Suppressor macrophage (primary cell): ENCODE measurements at places on chromosomes 7 and 10.

GRCh38 chr10:129963641-129964501 is at the start of gene EBF3:
Gene EBF3 (minus strand): TSS chr10:129964274. CDS start chr10:129963768, 506 bp downstream.
- peak; percentile 66 for DNase-seq

DNA sequence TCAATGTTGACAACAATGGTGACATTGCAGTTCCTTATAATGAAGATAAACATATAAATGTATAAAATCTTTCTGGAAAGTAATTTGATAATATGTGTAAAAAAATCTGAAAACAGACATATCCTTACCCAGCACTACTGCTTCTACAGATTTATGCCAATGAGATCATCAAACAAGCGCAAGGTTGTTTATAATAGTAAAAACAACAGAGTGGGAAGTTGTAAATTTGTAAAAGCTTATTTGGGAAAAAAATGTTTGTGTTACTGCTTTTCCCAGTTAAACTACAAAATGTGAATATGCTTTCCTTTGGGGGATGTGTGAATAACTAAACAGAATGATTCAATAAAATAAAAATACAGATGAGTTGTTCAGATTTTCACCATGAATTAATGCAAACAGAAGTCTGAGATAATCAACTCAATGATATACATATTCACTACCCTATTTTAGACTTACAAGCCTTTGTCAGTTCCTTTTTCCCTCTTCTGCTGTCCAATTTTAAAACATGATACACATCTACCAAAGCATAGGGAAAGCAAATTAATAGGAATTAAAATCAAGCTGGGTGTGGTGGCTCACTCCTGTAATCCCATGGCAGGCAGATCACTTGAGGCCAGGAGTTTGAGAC is 82.1 kb downstream of the USP6NL start:
- peak; percentile 14 for DNase-seq

GRCh38 chr10:125084191-125084613 is 76.2 kb downstream of the CTBP2 start:
- DNase-seq = no peak

GRCh38 chr7:151570366-151570915 is 50.7 kb upstream of the RHEB start:
- no peak for DNase-seq

GRCh38 chr10:58868736-58869435 is 307.6 kb upstream of the PHYHIPL start:
- no peak for DNase-seq

GRCh38 chr7:155154586-155154985 is 84.5 kb downstream of the HTR5A start:
- no peak for DNase-seq

GRCh38 chr10:7329219-7329618 is 81.6 kb downstream of the SFMBT2 start:
- no peak for DNase-seq

DNA sequence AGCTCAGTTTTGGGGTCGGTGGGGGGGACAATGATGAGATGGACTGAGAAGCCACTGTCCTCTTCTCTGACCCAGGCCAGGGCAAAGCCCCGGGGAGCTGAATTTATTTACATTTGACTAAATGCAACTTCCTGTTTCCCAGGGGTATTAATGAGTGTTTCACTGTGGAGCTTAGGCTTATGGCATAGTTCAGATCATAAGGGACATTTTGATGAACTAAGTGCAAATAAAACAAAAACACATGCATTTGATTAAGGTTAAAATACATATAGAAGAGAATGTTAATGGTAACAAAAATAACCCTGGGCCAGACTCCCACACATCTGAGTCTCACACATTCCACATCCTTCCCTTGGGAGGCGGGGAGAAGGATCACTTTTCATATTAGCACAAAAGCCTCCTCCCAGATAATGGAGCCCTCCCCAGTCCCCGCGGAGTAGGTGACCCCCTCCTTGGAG is 320.6 kb downstream of the FRMD4A start:
- no peak for DNase-seq

DNA sequence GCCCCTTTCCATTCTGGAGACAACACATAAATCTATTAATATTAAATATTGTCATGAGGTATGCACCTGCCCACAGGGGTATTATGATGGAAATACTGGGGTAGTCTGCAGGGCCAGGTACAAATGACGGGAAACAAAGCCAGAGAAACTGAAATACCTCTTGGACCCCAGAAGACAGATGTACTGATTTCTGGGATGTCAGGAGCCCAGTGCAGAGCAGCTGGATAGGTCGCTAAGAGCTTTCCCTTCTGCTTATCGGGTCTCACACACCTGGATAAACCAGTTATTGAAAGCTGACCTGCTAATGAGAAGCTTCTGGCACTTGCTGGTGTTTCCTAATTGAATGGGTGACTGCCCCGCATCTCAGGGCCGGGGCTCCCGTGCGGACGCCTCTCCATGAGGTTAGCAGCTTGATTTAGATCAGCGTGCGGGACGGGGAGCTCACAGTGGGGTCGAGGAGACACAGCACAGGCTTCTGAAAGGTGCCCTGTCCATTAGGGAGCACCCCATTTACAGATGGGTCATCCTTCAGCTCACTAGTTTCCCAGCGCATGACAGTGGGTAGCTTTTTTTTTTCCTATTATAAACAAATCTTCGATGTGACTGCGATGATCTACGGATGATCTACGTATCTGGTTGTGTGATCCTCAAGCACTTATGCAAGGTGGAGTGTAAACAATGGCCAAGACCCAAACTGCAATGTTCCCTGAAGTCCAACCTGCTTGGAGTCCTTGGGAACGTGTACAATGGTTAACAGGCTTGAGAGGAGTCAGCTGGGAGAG is 1.5 kb upstream of the INSIG1 start:
- peak; percentile 2 for DNase-seq

- DNase-seq = no peak
Observed at GRCh38 chr10:99297033-99297432, 32.1 kb upstream of the CNNM1 start.

DNA sequence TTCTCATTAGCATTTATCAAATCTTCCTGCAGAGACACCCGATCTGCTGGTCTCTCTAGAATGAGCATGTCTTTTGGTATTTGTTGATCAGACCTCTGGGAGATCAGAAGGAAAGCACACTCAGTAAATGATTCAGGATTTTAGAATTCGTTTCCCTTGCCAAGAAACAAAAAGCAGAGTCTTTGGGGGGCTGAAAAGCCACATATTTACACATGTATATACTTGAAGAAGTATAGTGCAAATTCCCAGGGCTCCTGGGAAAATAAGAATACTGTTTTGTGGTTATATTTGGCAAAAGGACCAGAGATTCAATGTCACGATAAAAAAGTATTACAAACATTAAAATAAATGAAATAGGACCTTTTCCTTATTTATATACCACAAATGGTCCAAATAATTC is 100.2 kb downstream of the AGMO start:
- no peak for DNase-seq

DNA sequence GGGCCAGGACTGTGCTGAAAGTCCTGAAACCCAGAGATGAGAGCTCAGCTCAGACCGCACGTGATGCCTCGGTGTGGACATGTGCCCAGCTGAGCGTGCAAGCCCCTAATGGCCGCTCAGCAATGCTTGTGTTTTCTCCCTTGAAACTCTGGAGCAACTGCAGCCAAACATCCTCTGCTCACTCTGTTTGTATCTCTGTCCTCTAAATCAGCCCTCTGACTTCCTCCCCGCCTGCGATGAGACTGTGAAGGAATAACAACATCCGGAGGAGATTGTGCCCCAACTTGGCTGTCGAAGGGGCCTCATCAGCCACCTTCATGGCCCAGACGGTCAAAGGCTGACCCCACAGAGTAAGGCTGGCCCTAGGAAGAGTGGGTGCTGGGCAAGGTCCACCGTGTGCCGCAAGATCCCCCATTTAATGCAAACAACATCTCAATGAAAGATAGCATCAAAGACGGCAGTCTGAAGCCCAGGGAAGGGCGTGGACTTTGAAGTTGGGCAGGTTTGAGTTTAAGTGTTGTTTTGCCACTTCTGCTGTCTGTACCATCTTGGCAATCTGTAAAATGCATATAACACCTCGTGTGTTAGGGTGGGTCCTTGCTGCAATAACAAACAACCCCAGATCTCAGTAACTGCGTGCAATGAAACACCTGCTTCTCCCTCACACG is 39.9 kb downstream of the CALML3 start:
- DNase-seq = no peak

- DNase-seq = peak; percentile 1
Observed at GRCh38 chr7:38630720-38631673, at the start of gene AMPH. Gene AMPH (minus strand): TSS chr7:38631373. CDS start chr7:38631351, 22 bp downstream.

DNA sequence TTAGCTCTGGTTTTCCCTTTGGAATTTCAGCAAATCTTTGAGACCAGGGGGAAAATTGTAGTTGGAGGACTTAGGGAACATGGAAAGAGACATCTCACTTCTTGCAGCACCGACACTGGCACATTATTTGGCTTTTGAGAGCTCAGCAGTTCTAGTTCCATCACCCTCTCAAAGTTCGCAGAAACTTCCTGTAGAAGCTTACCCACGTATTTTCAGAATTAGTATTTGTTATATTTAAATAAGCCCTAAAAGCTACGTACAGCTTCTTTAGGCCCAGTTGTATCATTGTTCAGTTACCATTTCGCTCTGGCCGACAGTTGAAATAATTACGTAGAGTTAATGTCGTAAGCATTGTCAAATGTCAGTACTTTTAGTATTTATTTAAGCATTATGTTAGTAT is 13.4 kb downstream of the CEP55 start:
- DNase-seq = no peak

- no peak for DNase-seq
Observed at GRCh38 chr10:18144396-18144795, 4.2 kb downstream of the CACNB2 start.

GRCh38 chr7:21185653-21186265 is 242.1 kb upstream of the SP4 start:
- no peak for DNase-seq

GRCh38 chr7:43572516-43573049 is 10.3 kb upstream of the STK17A start:
- peak; percentile 91 for DNase-seq
